ENCODE measurements at places on chromosomes 12 and 14.

GRCh38 chr12:108360487-108360886, 21.4 kb upstream of the CMKLR1 start:
- DNase-seq, result no peak

DNA sequence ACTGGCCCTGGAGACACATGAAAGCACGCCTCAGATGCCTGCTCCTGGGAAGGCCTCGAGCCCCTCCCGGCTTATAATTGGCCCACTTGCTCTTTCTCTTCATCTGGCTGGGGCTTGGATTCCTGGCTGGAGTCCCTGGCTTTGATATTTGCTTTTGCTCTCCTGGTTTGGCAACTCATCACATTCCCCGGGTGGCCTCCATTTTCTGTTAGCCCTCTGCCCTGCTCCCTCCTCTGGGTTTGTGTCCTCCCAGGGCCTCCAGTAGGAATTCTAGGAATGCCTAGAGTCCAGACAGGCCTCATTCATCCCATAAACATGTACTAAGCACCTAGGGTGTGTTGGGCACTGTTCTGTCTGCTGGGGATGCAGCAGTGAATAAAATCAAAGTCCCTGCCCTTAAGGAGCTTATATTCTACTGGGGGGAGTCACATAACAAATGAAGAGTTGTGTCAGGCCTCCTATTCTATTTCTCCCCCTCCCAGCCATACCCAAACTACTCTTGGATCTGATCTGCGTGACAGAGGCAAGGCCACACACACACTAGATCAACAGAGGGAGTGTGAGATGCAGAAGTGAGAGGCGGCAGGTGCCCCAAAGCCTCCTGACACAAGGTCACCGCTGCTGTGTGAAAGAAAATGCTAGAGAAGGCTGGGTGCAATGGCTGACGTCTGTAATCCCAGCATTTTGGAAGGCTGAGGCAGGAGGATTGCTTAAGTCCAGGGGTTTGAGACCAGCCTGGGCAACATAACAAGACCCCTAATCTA, 21.3 kb upstream of the TSPAN9 start:
- DNase-seq, result no peak

DNA sequence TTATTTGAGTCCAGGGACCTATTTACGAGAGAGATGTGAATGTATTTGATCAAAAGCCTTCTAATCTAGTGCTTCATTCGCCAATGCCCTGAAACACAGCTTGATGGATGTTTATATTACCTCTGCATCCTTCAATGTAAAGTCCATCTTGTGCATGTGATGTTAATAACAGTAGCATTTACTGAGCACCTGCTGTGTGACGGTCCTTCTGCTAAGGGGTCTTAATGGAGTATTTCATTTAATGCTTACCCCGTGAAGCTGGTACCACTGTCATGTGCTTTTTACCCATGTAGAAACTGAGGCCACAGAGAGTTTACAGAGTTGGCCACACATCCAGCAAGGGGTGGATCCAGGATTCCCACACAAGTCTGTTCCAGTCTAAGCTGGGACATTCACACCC, 237.3 kb downstream of the ADGRD1 start:
- DNase-seq, result no peak

DNA sequence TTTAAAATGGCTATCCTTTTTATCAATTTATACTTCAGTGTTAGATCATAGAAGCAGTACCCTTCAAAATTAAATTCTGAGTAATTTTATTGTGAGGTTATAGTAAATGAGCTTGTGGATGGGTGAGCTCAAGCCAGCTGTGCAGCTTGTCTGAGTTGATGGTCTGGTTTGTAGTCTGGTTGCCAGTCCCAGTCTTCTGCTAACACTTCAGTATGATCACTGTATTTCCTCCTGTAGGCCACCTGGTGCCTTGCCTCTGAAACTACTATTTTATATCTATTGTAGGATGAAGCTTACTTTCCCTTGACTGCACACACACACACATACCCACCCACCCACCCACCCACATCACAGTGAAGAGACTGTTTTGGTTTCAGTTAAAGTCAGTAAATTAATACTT, 496.4 kb downstream of the PCNX1 start:
- no peak for DNase-seq

GRCh38 chr12:25328072-25328712, 77.5 kb upstream of the KRAS start:
- DNase-seq, result no peak

GRCh38 chr12:26055087-26055486, 69.8 kb downstream of the BHLHE41 start:
- no peak for DNase-seq

GRCh38 chr12:106289196-106289681, 13.3 kb upstream of the TCP11L2 start:
- DNase-seq, result no peak

GRCh38 chr12:62783881-62784280, 151.1 kb downstream of the PPM1H start:
- DNase-seq, result peak; percentile 81

DNA sequence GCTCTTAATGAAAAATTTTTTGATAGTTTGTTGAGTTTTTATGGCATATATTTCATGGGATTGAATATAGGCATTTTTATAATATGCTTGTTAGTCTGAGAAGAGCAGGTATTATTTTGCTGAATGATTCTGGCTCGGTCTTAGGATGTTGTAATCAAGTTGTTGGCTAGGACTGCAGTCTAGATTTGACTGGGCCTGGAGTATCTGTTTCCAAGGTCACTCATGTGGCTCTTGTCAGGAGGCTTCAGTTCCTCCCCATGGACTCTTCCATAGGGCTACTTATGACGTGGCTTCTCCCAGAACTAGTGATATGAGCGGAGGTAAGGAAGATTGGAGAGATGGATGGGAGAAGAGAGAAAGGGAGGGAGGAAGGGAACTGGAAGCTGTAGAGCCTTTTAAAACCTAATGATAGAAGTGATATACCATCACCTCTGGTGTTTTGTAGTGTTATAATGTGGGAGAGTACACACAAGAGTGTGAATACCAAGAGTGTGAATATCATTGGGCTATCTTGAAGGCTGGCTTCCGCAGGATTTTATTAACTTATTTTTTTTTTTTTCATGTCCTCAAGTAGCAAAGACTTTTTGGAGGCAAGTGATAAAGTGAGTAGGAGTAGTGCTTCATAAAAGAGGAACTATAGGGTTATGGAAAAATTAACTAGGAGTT, 4.4 kb downstream of the MNAT1 start:
- DNase-seq, result no peak

GRCh38 chr14:55398679-55399078, 13.0 kb downstream of the ATG14 start:
- no peak for DNase-seq

DNA sequence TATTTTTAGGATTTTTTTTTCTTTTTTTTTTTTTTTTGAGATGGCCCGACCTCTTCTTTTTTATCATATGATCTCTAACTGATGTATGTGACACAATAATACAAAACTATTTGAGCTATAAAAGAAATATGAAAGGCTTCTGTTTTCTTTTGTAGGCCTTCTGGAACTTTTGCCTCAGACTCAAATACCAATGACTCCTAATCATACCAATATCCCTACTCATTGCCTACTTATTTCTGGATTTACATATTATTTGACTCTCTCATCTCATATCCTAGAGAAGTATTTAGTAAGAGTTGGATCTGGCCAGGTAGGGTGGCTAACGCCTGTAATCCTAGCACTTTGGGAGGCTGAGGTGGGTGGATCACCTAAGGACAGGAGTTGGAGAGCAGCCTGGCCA, 12.7 kb upstream of the WDR89 start:
- no peak for DNase-seq

- DNase-seq, result peak; percentile 17
These were observed 9.7 kb upstream of the TDG start for GRCh38 chr12:103955811-103956508.
